ENCODE measurements at places on chromosomes 2 and 18. TPM values are rescaled to one million over a fixed set of nuclear protein-coding genes. Genes with fewer than 3 reads are reported as not detected.

The FRZB gene
- total RNA-seq = 0.08 TPM

The ZDBF2 gene
- total RNA-seq = 0.74 TPM

The NR4A2 gene
- total RNA-seq = 1.7 TPM

The SESTD1 gene
- total RNA-seq = 27.2 TPM
